ENCODE measurements at places on chromosomes 6 and 20. TPM values are rescaled to one million over a fixed set of nuclear protein-coding genes. Genes with fewer than 3 reads are reported as not detected.

DTNBP1 gene
- total RNA-seq: 3.6 TPM

NMBR gene
- 0.48 TPM for total RNA-seq

NOTCH4 gene
- total RNA-seq: 6.7 TPM

GJA1 gene
- total RNA-seq: 736 TPM

IL17F gene
- total RNA-seq: not detected

SLC32A1 gene
- 6.3 TPM for total RNA-seq

CDH26 gene
- 7.9 TPM for total RNA-seq

RUNX2 gene
- total RNA-seq: 6.3 TPM

FAXC gene
- total RNA-seq: 5.3 TPM

DNA sequence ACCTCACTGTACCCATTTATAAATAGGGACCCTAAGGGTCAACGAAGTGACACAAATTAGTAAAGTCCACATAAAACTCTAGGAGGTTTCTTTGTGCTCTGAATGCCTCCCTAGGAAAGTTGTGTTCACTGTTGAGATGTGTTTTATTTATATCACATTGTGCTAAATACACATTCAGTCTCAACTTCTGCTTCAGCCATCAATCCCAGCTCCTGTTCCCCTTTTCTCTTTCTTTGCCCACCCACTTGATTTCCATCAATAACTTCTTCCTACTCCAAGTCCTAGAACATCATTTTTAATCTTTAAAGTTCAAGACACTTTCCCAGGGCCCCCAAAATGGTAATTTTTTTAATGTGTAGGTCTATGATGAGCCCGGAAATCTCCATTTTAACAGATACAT is 208.3 kb upstream of the RAB32 start:
- no peak for DNase-seq

- peak; percentile 58 for DNase-seq
These were observed 1.4 kb downstream of the SOX12 start for GRCh38 chr20:326645-327185.

DNA sequence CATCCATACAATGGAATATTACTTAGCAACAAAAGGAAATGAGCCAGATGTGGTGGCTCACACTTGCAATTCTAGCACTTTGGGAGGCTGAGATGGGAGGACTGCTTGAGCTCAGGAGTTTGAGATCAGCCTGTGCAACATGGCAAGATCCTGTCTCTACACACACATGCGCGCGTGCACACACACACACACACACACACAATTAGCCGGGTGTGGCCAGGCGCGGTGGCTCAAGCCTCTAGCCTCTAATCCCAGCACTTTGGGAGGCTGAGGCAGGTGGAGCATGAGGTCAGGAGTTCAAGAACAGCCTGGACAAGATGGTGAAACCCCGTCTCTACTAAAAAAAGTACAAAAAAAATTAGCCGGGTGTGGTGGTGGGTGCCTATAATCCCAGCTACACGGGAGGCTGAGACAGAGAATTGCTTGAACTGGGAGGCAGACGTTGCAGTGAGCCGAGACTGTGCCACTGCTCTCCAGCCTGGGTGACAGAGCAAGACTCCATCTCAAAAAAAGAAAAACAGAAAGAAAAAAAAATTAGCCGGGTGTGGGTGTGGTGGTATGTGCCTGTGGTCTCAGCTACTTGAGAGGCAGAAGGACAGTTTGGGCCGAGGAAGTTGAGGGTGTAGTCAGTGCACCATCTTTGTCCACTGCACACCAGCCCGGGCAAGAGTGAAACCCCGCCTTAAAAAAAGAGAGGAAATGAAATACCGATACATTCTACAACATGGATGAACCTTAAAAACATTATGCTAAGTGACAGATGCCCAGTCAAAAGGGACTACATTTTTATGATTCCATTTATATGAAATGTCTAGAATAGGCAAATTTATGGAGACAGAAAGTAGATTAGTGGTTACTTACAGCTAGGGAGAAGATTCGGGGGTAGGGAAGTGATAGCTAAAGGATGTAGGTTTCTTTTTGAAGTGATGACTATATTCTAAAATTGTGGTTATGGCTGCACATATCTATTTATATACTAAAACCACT is 52.5 kb downstream of the RBL1 start:
- DNase-seq: no peak

DNA sequence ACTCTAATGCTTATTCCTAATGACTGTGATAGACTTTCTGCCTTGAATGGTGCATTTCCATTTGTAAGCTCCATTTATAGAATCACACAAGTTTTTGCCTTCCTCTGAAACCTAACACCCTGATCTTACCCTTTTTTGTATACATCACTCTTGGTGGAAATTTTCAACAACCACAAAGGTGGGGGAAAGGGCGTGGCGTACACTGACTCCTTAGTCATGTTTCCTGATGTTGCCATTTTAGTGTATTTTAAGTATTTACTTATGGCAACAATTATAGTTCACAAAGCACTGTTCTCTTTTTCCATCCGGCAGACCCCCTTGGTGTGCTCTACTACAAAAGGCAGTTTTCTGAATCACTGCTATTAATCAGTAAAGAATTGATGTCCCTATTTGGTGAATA is 92.0 kb downstream of the ATXN1 start:
- peak; percentile 19 for DNase-seq

- DNase-seq: no peak
These were observed 129.0 kb downstream of the REV3L start for GRCh38 chr6:111353912-111354462.

- no peak for DNase-seq
These were observed 2.5 kb upstream of the ARFGEF3 start for GRCh38 chr6:138159246-138159645.

- DNase-seq: no peak
These were observed 387.9 kb downstream of the RNGTT start for GRCh38 chr6:88575536-88575935.

- no peak for DNase-seq
These were observed 347.5 kb downstream of the PREX1 start for GRCh38 chr20:48480216-48480772.

GRCh38 chr6:139508023-139508422 is 133.6 kb upstream of the CITED2 start:
- no peak for DNase-seq

- DNase-seq: no peak
These were observed 49.8 kb downstream of the CFAP61 start for GRCh38 chr20:20102163-20102562.

GRCh38 chr6:82419859-82420258 is 56.2 kb downstream of the TPBG start:
- DNase-seq: no peak

- peak; percentile 30 for DNase-seq
These were observed 23.5 kb downstream of the TBC1D20 start for GRCh38 chr20:438571-439469.

- DNase-seq: no peak
These were observed 54.7 kb downstream of the RAB44 start for GRCh38 chr6:36752187-36752885.

DNA sequence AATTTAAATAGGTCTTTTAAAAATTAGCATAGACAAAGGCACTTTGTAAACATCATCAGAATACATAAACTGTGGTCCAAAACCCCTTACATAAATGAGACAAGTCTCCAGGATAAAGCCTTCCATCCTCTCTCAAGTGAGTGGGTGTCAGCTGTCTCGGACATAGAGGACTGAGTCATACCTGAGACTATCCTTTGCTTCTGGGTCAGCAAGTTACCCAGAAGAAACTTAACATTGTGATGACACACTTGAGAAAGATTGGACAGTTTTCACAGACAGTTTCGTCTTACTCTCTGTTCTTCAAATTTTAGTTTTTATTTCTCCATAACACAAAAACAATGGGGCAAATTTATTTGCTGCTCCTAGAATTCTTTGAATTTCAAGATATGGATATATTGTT is 838.0 kb downstream of the DHX35 start:
- no peak for DNase-seq
